ENCODE measurements at places on chromosomes 2 and 18.

- no peak for DNase-seq
These were observed 176.3 kb downstream of the INHBB start for GRCh38 chr2:120522151-120522751.

GRCh38 chr18:45974088-45974536, 7.0 kb upstream of the EPG5 start:
- peak; percentile 32 for DNase-seq

DNA sequence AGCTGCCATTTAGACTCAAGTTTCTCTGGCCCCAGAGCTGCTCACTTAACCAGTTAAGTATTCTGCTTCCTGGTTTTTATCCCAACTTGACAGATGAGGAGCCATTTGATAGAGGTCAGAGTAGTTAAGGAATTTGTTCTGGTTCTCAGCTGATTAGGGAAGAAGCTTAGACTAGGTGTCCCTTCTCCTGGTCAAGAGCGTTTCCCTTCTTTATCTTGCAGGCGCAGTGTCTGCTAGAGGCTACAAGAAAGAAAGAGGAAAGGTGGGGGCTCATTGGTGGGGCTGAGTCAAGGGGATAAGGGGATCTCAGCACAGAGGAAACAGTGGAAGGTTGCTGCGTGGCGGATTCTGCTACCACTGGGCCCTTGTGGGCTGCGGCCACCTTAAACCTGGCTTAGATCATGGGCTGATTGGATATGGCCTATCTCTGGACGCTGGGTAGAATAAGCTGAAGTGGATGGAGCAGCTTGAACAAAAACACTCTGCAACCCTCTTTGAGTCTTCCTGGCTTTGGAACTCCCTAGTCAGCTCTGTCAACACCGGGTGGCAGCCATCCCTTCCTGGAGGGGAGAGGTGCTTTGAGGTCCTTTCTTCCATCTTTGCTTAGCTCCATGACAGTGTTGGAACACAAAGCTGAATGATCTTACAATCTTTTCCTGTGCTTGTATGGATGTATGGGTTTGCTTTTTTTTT, 70.8 kb downstream of the QPCT start:
- DNase-seq: no peak

DNA sequence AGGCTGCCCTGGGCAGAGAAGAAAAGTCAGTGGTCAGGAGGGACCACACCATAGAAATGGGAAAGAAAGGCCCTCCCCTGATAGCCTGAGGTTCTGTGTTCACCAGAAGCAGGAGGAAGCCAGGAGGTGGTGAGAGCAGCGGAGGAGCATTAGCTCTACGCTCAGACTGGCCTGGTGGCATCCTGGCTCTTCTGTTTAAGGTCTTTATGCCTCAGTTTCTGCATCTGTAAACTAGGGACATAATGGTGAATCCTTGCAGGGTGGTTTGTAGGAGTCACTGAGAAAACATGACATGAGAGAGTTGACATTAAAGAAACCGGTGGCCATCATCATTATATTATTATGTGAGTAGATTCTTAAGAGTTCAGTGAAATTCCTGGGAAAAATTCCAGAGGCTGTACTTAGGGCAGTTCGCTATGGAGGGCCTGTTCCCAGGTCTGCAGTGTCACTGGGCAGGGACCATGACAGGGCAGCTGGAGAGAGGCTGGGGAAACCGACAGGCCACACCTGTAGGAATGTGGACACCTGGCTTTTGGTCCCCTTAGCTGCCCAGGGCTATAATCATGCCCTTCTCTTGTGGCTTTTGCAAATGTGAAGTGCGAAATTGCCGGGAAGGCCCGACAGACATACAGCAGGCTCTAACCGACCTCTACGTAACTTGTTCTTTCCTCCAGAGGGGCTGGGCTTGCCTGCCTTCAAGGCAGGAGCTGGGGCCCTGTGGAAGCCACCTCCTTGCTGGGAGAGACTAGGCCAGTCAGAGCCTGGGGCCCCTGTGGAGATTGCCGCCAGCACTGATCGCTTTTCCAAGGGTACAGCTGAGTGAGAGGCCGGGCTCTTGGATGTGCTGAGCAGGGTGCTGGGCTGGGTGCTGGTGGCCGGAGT, 31.0 kb downstream of the GLI2 start:
- DNase-seq: no peak

GRCh38 chr2:241867776-241868420, 1.6 kb upstream of the RTP5 start:
- DNase-seq: no peak

- DNase-seq: no peak
These were observed 209.2 kb upstream of the ZSWIM2 start for GRCh38 chr2:187058198-187058597.

GRCh38 chr2:66689456-66690051, 254.6 kb downstream of the MEIS1 start:
- DNase-seq: no peak

- DNase-seq: no peak
These were observed 2.2 kb downstream of the SETBP1 start for GRCh38 chr18:44682871-44683221.

GRCh38 chr2:21228041-21228895, 104.5 kb downstream of the TDRD15 start:
- DNase-seq: no peak

GRCh38 chr18:75317703-75318102, 107.1 kb downstream of the TSHZ1 start:
- DNase-seq: no peak

- DNase-seq: no peak
These were observed 12.7 kb downstream of the NCK2 start for GRCh38 chr2:105757433-105757832.

- no peak for DNase-seq
These were observed 816.4 kb downstream of the SOCS6 start for GRCh38 chr18:71105078-71105819.

- DNase-seq: no peak
These were observed 34.3 kb upstream of the CNGA3 start for GRCh38 chr2:98311771-98312545.

DNA sequence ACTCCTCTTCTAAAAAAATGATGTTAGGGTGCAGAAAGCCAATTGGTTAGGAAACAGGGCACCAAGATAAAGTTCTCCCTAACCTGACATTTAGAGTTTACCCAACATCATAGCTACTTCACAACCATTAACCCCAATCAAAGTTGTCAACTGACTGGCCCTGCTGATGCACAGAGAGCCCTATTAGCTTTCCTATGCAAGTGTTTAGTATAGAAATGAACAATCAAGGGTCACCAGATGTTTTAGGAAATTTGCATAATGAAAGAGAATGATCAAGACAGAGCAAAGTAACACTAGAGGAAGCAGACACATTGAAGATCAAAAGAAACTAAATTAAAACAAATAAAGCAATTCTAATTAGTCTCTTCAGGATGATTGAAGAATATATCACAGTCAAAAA, 64.2 kb upstream of the DCC start:
- DNase-seq: no peak

DNA sequence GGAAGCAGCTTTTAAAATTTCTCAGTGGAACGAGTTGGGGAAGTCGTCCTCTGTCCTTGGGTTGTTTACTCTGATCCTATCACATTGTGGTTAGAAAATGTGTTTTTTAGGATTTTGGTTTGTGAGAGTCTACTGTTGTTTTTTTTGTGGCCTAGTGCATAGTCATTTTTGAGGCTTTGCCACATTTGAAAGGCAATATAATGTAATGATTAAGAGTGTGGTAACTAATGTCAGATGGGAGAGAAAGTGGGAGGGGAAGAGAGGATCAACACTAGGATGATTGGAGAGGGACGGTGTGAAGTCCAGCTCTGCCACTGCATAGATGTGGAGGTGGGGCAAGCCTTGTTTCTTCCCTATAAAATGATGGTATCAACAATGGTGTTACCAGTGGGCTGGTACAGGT, 8.5 kb downstream of the SP140L start:
- DNase-seq: no peak

GRCh38 chr2:9771101-9771449, 72.2 kb upstream of the TAF1B start:
- DNase-seq: no peak

- DNase-seq: no peak
These were observed 65.4 kb upstream of the DNAJC10 start for GRCh38 chr2:182650704-182651103.

- no peak for DNase-seq
These were observed 76.4 kb downstream of the TMEM247 start for GRCh38 chr2:46555646-46556234.

DNA sequence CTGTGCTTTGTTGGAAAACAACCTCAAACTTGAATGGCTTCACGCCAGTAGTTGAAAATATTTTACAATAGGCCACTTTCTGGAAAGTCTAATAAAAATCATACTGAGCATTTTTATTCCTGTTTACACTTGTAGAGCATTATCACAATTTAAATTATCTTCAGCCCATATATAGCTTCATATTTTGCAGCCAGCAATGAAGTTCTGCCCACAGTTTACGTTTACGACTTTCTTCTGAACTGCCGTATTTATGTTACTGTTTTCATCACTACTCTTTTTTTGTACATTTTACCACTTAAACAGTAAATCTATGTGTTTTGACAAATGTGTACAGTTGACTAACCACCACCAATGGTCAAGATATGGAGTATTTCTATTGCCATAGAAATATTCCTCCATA, 86.2 kb downstream of the COPS8 start:
- DNase-seq: no peak

- DNase-seq: no peak
These were observed 53.1 kb downstream of the PRELID3A start for GRCh38 chr18:12460874-12461273.

GRCh38 chr2:124805060-124805459, 780.0 kb downstream of the CNTNAP5 start:
- DNase-seq: no peak

- no peak for DNase-seq
These were observed 160.7 kb upstream of the CNTNAP5 start for GRCh38 chr2:123864416-123864815.

GRCh38 chr2:179446476-179447141, 182.0 kb upstream of the SESTD1 start:
- no peak for DNase-seq

GRCh38 chr2:224142397-224143312, 103.6 kb upstream of the SERPINE2 start:
- no peak for DNase-seq

- no peak for DNase-seq
These were observed 61.2 kb upstream of the ATL2 start for GRCh38 chr2:38438133-38438882.

DNA sequence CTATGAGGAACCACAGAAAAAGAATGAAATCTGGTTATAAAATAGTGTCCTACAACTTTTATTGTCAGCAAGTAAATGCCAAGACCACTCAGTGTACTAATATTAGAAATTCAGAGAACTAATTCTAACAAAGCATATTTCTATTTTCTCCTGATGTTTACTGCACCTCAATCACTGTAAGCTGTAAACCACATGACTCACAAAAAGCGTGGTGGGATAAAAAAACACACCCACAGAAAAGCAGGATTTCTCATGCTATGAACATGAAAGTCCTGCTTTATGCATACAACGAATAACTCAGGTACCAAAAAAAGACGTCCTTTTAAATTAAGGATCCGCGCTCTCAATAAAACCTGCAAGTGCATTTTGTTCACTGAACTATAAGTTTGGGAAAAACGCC, 797 bp downstream of the TXNL4A start:
- DNase-seq: no peak

- no peak for DNase-seq
These were observed 58.9 kb upstream of the ZNF516 start for GRCh38 chr18:76553715-76554546.

DNA sequence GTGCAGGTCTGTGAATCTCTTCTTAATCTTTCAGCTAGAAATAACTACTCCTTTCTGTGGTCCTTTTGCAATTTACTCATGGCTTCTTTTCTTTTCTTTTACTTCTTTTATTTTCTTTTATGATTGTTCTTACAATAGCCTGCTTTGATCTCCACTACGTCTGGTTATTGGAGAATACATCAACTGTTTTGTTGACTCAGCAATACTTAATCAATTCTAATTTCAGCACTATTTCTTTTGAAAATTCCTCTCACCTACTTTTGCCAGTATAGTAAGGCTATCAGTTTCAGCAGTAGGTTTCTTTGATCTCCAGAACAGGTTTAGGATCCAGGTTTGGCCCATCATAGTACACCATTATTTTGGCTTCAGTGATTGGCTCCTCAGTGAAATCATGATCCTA, 111.8 kb upstream of the DPP10 start:
- DNase-seq: no peak

GRCh38 chr2:67130531-67131256, 266.4 kb upstream of the ETAA1 start:
- DNase-seq: no peak

- no peak for DNase-seq
These were observed 20.7 kb downstream of the GNLY start for GRCh38 chr2:85714841-85715240.

GRCh38 chr2:220707261-220707660, 864.8 kb downstream of the EPHA4 start:
- DNase-seq: no peak

DNA sequence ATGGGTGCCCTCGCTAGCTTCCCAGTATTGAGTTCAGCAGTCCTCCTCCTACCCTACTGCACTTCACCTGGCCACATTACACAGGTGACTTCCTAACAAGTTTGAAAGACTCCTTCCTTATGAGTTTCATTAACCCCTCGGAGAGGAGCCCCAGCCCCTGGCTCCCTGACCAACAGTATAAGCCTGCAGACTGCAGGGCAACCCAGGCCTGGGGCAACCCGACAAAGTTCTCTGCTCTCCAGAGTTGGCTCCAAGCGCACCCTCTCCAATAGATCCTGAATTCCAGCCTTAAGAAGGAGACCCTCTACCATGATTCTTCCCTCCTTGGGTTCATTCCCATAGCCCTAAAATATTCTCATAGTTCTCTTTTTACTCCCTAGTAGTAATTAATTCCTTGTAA, 1162.8 kb upstream of the TMEFF2 start:
- DNase-seq: no peak

GRCh38 chr2:55001716-55002115, 48.5 kb downstream of the RTN4 start:
- no peak for DNase-seq

GRCh38 chr2:189362283-189362682, 79.0 kb upstream of the WDR75 start:
- no peak for DNase-seq

DNA sequence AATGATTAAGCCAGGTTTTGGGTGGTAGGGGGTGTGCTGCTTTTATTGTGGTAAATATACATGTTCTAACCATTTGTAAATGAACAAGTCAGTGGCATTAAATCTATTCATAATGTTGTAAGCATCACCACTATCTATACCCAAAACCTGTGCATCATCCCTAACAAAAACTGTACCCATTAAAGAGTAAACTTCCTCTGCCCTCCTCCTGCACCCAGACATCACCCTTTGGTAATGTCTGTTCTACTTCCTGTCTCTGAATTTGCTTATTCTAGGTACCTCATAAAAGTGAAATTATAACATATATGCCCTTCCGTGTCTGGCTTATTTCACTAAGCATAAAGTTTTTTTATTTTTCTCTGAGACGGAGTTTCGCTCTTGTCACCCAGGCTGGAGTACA, 14.1 kb downstream of the RIF1 start:
- DNase-seq: no peak

DNA sequence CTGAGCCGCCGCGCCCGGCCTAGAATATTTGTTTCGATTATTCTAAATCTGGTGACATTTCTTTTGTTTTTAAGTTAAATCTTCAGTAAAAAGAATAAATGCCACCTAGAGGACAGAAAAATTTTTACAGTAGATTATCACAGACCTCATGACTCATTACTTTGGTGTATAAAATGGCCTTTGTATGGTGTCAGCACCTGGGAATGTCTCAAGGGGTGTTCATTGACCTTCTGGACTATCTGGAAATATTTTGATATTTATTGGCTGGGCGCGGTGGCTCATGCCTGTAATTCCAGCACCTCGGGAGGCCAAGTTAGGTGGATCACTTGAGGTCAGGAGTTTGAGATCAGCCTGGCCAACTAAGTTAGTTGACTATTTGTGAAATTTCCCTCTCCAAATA, 30.3 kb upstream of the SLC30A6 start:
- no peak for DNase-seq

- DNase-seq: no peak
These were observed 38.4 kb downstream of the GALNT1 start for GRCh38 chr18:35619941-35620340.

Measured in stimulated activated CD4-positive, alpha-beta T cell treated with anti-CD3 and anti-CD28 coated beads, Interleukin-1b, Interleukin-23, amount 100 ng/mL, for 1 hour (primary cell).